ENCODE measurements at places on chromosomes 3 and 15.

GRCh38 chr3:194534243-194534642, 47.4 kb upstream of the ATP13A3 start:
- DNase-seq = no peak

DNA sequence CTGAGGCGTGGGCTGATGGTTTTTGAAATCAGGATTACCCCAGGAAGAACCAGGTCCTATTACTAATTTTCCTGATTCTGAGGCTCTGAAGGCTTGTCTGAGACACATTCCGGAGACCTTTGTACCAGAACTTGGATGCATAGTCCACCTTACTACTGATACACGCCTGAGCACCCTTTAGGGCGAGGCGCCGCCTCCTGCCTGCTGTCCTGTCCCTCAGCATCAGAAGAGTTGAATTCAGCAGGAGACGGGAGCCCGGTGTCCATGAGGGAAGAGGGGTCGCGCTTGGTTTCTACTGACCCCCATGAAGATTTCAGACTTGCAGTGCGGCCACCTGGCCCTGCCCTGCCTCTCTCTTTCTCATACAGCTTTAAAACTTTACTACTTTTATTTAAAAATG, 49.9 kb downstream of the KLF13 start:
- no peak for DNase-seq

- no peak for DNase-seq
These were observed 1.1 kb upstream of the VIPR1 start for GRCh38 chr3:42501321-42501680.

DNA sequence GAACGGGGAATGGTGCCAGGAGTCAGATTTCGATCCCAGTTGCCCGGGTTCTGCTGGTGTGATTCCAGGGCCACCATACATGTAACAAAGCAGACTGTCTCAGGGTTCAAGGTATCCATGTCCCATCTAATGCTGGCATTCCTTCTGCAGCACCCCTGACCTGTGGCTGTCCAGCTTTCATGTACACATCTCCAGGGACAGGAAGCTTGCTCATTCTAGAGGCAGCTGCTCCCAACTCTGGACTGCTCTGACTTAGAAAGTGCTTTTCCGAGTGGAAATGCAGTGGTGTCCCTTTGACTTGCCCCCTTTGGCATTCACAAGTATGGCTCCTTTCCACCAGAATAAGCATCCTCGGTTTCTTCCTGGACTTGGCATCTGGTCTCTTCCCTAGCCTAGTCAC, 30.9 kb downstream of the PML start:
- DNase-seq = no peak

DNA sequence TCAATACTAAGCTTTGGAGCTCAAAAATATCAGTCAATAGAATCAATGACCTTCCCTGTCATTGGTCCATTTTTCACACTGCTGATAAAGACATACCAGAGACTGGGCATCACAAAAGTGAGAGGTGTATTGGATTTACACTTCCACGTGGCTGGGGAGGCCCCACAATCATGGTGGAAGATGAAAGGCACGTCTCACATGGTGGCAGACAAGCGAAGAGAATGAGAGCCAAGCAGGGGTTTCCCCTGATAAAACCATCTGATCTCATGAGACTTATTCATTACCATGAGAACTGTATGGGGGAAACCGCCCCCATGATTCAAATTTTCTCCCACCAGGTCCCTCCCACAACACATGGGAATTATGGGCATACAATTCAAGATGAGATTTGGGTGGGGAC, 81.9 kb downstream of the ANXA2 start:
- DNase-seq = no peak

DNA sequence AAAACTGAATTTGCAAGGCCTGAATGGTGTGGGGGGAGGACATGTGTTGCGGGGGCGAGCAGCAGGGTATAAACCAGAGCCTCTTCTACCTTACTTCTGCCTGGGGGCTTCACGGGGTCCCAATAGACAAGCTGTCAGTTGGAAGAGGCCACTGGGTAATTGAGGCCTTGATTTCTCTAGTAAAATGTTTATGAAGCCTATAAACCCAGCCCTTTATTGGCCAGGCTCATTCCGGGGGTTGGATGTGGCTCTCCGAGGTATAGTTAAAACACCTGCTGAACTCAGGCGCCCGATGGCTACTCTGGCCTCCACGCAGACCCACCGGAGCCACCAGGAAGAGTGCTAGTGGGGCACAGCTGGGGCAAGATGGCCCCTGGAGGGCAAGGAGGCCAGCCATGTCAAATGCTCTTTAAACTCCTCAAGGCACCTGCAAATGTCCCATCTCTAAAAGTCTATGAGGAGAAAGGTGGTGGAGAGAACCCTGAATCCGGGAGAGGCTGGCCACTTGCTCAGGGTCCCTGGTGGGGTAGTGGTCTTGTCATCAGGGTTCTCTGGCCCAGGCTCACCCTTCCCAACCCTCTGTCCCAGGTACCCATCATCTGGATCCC, 34.3 kb downstream of the IGDCC3 start:
- DNase-seq = no peak

DNA sequence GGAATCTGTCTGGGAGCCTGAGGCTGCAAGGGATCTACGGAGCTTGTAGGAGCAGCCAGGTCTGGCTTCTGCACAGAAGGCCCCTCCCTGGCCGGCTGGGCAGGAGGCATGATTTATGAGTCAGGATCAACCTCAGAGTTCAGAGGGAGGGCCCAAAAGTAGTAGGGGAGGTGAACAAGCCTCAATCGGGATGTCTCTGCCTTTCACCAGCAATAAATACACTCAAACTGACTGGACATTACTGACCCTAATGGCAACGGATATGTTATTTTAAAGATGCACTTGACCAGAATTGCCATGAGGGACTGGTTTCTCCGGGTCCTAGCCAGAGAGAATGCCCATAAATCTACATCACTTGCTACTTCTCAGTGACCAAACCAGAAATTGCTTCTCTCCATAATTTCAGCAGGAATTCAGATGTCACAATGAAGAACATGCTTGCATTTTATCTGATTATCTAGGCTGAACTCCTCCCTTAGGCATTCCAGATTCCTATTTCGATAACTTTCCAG, 109.6 kb upstream of the LMOD3 start:
- DNase-seq = no peak

DNA sequence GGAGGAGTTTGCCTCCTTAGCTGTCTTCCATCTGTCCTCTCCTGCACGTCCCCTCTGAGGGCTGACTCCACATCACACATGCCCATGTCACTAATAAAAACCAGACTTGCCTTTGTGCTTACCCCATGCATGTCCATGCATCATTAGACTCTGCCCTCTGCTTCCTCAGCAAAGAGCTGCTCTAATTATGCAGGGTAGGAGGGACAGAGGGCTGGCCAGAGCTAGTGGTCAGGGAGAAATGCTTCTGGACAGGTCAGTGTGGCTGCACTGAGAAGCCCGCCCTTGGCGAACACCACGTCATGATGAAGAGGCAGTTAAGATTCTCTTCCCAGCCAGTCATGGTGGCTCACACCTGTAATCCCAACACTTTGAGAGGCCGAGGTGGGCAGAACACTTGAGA, 8.9 kb downstream of the CA12 start:
- DNase-seq = no peak

GRCh38 chr15:60972866-60973265, 256.2 kb downstream of the RORA start:
- no peak for DNase-seq

DNA sequence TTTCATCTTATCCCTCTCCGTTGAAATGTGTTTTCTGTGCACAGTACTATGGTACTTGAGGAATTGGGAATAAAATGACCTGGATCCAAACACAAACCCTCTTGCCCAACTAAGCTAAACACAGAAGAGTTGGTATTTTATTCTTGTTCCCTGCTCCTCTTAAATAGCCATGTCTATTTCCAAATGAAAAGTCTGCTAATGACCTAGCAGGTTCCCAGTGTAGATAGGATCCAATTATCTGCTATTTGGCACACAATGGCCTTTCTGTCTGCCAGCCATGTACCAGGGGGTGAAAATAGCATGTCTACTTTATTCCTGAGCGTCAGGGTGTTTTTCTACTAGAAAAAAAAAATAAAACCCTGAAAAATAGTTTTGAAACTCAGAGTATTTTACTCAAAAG, 657.0 kb upstream of the NAALADL2 start:
- DNase-seq = no peak

DNA sequence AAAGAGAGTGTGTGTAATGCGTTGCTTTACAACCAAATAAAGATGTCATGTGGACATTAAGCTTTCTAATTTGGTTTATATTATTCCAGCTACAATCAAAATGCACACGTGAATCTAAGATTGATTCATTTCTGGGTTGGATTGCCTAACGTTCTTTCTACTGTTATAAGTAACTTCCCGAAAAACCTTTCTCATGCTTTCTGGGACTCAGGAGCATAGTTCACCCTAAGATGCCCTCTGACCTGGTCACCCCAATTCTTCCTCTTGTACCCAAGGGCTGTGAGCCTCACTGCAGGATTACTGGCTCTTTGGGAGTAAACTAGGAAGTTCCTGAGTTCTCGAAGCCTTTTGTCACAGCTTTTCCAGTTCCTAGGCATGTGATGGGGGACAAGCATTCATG, 12.7 kb upstream of the LMCD1 start:
- DNase-seq = no peak

DNA sequence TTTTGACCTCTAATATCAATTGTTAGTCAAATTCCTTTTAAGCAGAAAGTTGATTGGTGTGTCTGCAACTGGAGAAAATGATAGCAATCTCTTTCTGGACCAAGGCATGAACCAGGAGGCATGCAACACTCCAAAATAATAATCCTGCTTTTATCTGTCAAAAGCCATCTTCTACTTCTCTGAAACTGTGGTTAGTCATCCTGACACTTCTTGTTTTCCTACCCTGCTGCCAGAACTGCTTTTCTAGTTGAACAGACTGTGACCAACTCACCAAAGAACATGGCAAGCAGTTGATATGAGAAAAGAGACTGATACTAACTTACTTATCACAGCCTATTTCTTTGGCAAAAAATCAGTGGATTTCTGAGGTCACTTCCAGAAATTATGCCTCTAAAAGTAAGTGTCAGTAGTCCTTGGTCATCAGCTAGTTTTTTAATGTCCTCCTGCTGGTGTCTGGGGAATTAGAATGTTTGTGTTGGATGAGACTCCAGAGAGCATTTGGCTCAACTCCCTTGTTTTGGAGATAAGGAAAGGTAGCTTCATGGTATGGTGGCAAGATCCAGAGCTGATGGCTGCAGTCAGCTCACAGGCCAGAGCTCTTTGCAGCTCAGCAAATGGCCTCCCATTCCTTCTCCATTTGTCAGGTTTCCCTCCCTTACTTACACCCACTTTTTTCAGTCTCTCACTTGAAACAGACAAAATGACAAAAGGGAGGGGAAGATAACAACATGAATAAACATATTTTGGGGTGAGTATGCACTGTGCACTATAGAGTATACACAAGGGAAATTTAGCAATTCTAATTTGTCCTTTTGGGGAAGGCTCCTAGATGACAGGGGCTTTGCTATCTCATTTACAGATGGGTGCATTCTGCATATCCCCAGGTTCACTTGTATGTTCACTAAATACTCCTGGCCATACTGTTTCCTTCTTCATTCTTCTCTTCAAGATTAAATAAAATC, 7.0 kb downstream of the CRYGS start:
- DNase-seq = no peak

- DNase-seq = no peak
These were observed 179.9 kb upstream of the PFN2 start for GRCh38 chr3:150150633-150151032.

DNA sequence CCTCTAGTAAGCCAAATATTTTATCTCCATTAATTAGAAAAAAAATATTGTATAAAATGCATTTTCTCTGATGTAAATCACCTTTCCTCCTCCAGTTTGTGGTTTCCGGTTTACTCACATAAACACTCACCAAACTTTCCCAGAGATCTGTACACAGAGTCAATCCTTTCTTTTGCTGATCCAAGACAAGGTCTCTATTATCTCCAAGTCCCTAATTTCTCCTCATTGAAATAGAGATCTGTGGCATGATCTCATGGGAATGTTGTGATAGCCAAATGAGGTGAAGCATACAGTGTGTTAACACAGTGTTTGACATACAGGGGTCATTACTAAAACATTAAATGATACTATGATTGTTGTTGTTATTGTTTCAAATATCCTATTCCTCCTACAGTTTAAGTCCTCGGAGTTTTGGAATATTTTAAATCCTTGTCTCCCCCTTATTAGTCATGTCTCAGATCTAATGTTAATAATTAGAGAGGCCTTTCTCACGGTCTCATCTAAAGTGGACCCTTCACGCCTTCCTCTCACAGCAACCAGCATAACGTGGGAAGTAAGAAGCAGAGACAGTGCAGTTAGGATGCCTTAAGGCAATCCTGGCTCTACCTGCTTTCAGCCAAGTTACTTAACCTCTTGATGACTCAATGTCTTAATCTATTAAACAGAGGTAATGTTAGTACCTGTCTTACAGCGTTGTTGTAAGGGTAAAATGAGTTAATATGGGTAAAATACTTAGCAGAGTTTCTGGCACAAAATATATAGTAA, 333.3 kb downstream of the GRM7 start:
- DNase-seq = no peak

DNA sequence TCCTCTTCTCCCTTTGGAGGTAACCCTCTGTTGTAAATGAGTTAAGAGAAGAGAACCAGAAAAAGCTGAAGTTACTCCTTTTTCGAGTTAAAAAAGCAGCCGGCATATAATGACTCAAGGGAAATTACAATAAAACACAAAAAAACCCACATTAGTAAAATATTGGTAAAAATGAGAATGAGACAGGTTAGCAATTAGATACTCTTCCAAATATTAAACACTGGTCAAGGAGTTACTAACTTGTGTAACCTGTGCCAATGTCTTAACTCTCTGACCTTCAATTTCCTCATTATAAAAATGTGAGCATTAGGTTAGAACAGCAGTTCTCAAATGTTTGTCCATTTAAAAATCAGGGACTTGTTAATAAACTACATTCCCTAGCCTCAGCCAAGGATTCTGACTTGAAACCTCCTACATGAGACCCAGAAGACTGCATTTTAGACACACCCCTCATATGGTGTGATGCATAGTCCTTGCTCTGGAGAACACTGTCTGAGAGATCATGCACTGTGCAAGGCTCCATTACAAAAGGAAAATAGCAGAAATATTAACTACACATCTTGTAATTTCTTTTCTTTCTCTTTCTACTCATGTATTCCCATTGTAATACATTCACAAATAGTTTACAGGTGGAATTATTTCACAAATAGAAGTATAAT, 42.7 kb upstream of the TOP2B start:
- no peak for DNase-seq

DNA sequence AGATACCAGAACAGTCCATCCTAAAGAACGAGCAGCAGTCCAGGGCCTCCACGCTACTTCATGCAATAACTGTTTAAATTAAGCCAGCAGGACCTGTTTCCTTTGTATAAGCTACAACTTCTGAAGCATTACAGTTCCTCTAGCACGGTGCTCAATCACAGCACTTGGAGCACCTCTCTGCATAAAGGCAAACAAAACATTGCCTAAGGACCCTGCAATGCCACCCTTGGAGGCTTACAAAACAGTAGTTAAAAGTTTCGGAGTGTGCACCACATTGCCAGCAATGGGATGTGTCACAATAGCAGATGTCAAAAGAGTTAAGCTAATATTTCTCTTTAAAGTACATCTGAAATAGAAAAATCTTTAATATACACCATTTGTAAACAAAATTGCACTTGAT, 2.6 kb upstream of the VPS39 start:
- DNase-seq = no peak

- DNase-seq = no peak
These were observed 33.3 kb upstream of the MRPS22 start for GRCh38 chr3:139310474-139310933.
